Panc1 (cell line): ENCODE measurements at places on chromosomes 12 and 14. TPM values are rescaled to one million over a fixed set of nuclear protein-coding genes. Genes with fewer than 3 reads are reported as not detected.
A peak's percentile ranks its signal among the peaks of the same experiment; 100 is the strongest.

- no peaks in the 10 kb centered on the region for H3K36me3 ChIP-seq
- no peak overlapping the region for H3K27ac ChIP-seq
- no peaks in the 10 kb centered on the region for H3K4me1 ChIP-seq
- H3K27me3 ChIP-seq: no peaks in the 10 kb centered on the region
Observed at GRCh38 chr12:57810450-57810849, 8.1 kb downstream of the AVIL start.

GRCh38 chr12:106750524-106750923 is 24.0 kb upstream of the RIC8B start:
- H3K4me3 ChIP-seq: no peak overlapping the region
- no peaks in the 10 kb centered on the region for H3K4me1 ChIP-seq
- no peak for DNase-seq
- H3K27ac ChIP-seq: no peak overlapping the region
- no peaks in the 10 kb centered on the region for H3K36me3 ChIP-seq

DNA sequence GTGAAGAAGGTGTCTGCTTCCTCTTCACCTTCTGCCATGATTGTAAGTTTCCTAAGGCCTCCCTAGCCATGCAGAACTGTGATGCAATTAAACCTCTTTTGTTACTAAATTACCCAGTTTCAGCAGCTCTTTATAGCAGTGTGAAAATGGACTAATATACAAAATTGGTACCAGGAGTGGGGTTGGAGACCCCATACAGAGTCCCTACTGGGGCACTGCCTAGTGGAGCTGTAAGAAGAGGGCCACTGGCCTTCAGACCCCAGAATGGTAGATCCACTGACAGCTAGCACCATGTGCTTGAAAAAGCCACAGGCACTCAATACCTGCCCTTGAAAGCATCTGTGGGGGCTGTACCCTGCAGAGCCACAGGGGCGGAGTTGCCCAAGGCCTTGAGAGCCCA is 44.8 kb upstream of the CRADD start:
- H3K4me3 ChIP-seq: no peak overlapping the region
- DNase-seq: no peak
- H3K27me3 ChIP-seq: no peaks in the 10 kb centered on the region; the same call in 1 of the 2 replicates
- H3K27ac ChIP-seq: no peak overlapping the region
- H3K4me1 ChIP-seq: no peaks in the 10 kb centered on the region

DNA sequence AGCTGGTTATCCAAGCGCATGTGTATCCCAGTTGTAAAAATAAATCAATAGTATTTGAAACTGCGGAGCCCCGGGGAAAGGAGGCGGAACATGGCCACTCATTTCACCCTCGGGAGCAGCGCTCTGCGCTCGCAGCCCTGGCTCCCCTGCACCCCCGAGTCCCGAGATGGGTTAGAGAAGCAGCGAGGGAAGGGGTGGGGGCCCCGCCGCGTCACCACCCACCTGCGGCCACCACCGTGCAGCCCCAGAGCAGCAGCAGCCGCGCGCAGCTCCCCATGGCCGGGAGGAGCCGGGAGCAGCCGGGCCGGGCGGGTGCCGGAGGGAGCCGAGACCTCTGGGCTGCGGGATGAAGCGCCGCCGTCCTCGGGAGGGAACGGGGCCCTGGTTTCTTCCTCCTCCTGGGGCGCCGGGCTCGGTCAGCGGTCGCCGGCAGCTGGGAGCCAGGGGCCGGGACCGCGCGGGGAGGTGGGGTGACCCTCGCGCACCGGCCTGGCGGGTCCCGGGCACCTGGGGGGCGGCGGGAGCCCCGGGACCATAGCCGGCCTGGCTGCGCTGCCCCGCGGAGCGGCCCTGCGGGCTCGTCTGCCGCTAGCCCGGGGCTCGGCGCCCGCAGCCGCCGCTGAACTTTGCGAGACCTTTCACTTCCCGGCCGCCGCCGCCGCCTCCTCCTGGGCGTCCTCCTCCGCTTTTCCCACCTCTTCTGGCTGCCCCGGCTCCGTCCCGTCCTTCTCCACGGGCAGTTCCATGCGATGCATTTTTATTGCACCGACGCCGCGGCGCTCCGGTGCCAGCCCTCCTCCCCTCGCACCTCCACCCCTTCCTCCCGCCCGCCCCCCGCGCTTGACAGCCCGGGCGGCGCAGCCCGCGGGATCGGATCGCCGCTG is at the start of gene NTN4:
Gene NTN4, minus strand, starts transcription at position 732 of the 884 bp plus-strand sequence. Its CDS starts 455 bp downstream, at position 277.
- DNase-seq: no peak
- peak within 1 kb of the TSS; percentile 54; the same call in 1 of the 2 replicates for H3K27ac ChIP-seq
- H3K27me3 ChIP-seq: peaks cover 28% of the 10 kb centered on the region
- H3K4me1 ChIP-seq: peaks cover 2% of the 10 kb centered on the region; the same call in 1 of the 2 replicates
- peak within 1 kb of the TSS; percentile 56 for H3K4me3 ChIP-seq

- H3K4me3 ChIP-seq: peak overlapping the region; percentile 33
- DNase-seq: no peak
- H3K4me1 ChIP-seq: peaks cover 7% of the 10 kb centered on the region
- no peaks in the 10 kb centered on the region for H3K36me3 ChIP-seq
Observed at GRCh38 chr14:88321692-88322503, 1.2 kb downstream of the KCNK10 start.

DNA sequence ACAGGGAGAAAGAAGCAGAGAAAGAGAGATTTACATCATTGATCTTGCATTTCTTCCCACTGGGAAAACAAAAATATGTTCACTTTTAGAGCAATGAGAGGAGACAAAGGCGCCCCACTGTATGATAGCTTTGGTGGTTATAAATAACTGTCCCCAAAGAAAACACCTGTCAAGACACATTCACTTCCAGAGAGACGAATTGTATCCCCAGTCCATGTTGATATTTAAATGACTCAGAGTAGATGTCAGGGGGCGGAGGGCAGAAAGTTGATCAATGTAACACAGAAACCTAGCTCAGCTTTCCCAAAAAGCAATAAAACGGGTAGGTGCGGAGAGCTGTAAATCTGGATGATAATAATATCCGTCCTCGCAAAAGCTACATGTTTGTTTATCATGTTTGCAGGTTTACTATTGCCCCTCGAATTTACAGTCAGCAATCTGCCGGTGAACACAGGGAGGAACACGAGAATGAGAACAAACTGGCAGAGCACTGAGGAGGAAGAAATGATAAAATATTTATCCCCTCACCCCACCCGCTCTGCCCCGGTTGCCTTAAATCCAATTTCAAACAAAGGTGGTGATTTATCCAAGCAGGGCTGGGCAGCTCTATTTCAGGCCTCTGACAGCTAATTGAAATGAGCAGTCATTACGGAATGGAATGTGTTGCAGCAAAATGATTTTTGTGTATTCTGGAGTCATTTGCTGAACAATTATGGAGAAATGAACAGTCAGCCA is 84.4 kb downstream of the CMKLR1 start:
- DNase-seq: no peak
- no peaks in the 10 kb centered on the region for H3K36me3 ChIP-seq
- no peaks in the 10 kb centered on the region for H3K4me1 ChIP-seq

- no peaks in the 10 kb centered on the region for H3K36me3 ChIP-seq
- H3K4me1 ChIP-seq: 0 out of 2 replicates have a peak, but pooled peaks cover 2% of the 10 kb centered on the region
- DNase-seq: no peak
- no peak overlapping the region for H3K27ac ChIP-seq
- no peaks in the 10 kb centered on the region for H3K27me3 ChIP-seq
Observed at GRCh38 chr12:117875744-117876435, 92.9 kb downstream of the KSR2 start.

GRCh38 chr14:60760644-60761364 is 26.2 kb downstream of the MNAT1 start:
- no peak for DNase-seq
- peaks cover 11% of the 10 kb centered on the region; the same call in 1 of the 2 replicates for H3K4me1 ChIP-seq
- no peaks in the 10 kb centered on the region for H3K27me3 ChIP-seq
- no peaks in the 10 kb centered on the region for H3K36me3 ChIP-seq

DNA sequence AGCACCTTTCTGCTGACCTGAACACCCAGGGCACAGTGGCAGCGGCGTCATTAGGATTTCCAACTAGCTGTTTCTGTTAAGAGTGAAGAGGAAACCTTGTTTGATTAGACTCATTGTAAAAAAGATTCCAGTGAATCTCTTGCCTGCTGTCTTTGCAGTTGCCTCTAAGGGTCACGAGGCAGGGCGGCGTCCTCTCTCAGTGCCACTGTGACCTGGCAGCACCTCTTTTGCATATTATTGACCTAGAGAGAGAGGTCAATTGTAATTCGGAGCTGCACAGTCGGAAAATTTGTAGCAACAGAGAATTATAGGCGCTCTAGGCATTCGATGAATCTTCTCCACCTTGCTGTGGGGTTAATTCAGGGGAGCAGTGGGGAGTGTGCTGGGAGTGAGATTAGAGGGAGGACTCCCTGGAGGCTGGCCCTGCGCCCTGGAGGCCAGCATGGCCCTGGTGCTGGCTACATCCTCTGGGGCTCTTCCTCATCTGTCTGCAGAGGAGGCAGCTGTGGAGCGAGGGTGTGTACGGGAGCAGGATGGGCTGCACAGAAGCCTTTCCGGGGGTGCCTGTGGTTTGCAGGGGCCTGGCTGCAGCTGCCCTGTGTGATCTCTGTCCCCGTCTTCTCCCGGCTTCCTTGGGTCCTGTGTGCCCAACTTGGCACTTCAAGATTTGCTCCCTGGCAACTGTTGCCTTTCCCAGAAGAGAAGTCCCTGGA is 14.3 kb downstream of the PACS2 start:
- H3K27ac ChIP-seq: no peak overlapping the region
- H3K27me3 ChIP-seq: no peaks in the 10 kb centered on the region
- DNase-seq: no peak
- H3K4me1 ChIP-seq: no peaks in the 10 kb centered on the region
- H3K36me3 ChIP-seq: no peaks in the 10 kb centered on the region
- H3K4me3 ChIP-seq: no peak overlapping the region

DNA sequence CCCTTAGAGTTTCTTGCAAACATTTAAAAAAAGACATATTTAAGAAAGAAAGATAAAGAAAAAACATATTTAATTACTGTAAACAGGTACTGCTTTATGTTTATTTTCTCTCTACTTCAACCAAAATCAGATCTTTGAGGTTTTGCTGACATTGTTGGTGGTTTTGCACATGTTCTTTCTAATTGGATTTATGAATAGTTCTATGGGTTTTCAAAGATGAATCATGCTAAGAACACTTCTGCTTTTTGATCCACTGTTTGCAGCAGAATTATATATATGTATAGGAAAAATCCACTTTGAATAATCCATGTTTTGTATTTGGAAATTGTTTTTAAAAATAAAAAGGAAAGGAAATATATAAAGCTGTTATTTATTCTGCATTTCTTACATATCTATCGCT is 78.4 kb downstream of the FRMD6 start:
- no peak for DNase-seq
- no peaks in the 10 kb centered on the region for H3K4me1 ChIP-seq
- H3K36me3 ChIP-seq: peaks cover 9% of the 10 kb centered on the region
- no peak overlapping the region for H3K4me3 ChIP-seq

DNA sequence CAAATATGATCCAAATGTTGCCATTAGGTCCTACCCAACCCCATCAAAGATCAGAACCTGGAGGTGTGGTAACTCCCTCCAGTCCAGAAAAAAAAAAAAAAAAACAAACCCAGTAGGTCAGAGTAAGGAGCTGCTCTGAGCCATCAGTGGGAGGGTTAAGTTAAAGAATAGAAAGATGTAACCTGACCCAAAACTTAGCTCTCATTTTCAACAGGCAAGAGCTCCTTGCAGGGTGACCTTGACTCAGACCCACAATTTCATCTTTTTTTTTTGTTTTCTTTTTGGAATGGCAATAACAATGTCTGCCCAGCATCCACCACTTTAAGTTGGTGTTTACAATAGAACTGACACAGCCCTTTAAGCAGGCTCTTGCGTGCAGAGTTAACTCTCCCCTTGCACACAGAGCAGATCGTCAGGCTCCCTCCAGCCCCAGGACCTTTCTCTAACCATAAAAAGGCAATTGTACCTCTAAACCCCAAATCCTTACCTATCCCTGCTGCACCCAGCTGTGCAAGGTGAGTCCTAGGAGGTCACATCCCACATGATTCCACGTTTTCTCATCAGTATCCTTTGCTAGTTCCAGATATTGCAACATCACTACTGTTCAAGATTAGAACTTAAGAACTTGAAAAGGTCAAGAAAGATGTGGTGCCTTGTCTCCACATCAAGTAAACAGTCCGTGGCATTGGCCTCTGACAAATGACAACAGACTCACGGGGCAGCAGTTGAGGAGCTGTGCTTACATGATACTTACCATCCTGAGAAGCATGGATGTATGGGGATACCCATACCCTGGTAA is 178.6 kb upstream of the EEA1 start:
- no peak for DNase-seq
- no peaks in the 10 kb centered on the region for H3K36me3 ChIP-seq
- H3K27ac ChIP-seq: no peak overlapping the region

GRCh38 chr14:64799555-64799954 is 80.2 kb downstream of the SPTB start:
- H3K4me1 ChIP-seq: no peaks in the 10 kb centered on the region
- no peaks in the 10 kb centered on the region for H3K36me3 ChIP-seq
- H3K4me3 ChIP-seq: no peak overlapping the region

DNA sequence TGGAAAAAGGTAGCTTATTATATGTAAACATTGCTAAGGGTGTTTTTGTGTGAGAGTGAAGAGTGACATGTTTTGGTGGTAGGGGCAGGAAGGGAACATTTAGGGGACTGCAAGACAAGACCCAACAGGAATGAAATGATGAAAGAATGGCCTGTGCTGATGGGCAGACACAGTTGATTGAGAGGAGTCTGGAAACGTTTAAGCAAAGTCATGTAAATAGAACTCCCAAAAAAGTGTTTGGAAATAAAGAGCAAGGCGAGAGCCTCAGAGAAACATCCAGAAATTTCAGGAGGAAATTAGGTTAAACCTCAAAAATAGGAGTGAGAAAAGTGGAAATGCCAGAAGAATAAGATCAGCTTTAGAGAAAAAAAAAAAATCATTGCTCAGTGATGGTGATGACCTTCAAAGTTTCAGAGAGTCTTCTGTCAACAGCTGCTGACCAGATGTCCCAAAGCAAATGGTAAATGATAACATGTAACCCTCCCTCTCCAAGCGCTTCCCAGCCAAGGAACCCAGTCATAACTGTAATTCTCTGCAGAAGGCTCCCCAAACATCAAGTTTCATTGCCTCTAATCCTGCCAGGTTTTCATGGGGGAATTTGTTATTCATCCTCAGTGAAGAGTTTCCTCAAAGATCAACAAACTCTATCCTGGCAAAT is 223.2 kb upstream of the FAR2 start:
- no peaks in the 10 kb centered on the region for H3K27me3 ChIP-seq
- no peak for DNase-seq
- H3K4me3 ChIP-seq: no peak overlapping the region
- no peaks in the 10 kb centered on the region for H3K36me3 ChIP-seq
- no peaks in the 10 kb centered on the region for H3K4me1 ChIP-seq

DNA sequence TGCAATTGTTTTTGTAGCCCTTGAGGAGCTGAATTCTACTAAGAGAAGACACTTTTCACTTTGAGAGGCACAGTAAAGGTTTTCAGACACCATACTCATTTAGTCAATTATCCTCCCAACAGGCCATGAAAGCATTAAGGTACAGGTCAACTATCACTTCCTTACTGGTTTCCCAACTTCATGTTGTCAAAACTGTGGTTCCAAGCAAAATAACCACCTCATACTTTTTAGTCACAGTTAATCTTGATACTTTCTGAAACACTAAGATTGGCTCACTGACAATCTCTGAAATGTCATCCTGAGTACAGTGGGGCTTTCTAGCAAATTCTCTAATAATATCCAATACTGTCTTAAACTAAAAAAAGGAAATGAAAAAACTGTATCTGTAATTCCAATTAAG is 71.7 kb downstream of the SLC2A13 start:
- no peak for DNase-seq
- H3K27me3 ChIP-seq: no peaks in the 10 kb centered on the region
- H3K4me1 ChIP-seq: peaks cover 4% of the 10 kb centered on the region; the same call in 1 of the 2 replicates
- no peak overlapping the region for H3K27ac ChIP-seq

The PLEKHD1 gene
- 0.08 TPM for total RNA-seq

The CD4 gene
- 0.23 TPM for total RNA-seq

The RAB21 gene
- 57.2 TPM for total RNA-seq

The ANO2 gene
- not detected for total RNA-seq
